Right cardiac atrium (tissue), 5 donors: ENCODE measurements at places on chromosomes 16 and 17. TPM values are rescaled to one million over a fixed set of nuclear protein-coding genes. Genes with fewer than 3 reads are reported as not detected.
A peak's percentile ranks its signal among the peaks of the same experiment; 100 is the strongest.

The TSNAXIP1 gene
- 0.56 TPM for total RNA-seq

- DNase-seq = no peak
Measured at GRCh38 chr16:17835118-17835876, 364.5 kb upstream of the XYLT1 start.

- DNase-seq = peak; percentile 72
Measured at GRCh38 chr17:2797637-2798036, 1.4 kb downstream of the RAP1GAP2 start.

- peak; percentile 44 for DNase-seq
Measured at GRCh38 chr16:83994087-83994486, 26.0 kb downstream of the NECAB2 start.

DNA sequence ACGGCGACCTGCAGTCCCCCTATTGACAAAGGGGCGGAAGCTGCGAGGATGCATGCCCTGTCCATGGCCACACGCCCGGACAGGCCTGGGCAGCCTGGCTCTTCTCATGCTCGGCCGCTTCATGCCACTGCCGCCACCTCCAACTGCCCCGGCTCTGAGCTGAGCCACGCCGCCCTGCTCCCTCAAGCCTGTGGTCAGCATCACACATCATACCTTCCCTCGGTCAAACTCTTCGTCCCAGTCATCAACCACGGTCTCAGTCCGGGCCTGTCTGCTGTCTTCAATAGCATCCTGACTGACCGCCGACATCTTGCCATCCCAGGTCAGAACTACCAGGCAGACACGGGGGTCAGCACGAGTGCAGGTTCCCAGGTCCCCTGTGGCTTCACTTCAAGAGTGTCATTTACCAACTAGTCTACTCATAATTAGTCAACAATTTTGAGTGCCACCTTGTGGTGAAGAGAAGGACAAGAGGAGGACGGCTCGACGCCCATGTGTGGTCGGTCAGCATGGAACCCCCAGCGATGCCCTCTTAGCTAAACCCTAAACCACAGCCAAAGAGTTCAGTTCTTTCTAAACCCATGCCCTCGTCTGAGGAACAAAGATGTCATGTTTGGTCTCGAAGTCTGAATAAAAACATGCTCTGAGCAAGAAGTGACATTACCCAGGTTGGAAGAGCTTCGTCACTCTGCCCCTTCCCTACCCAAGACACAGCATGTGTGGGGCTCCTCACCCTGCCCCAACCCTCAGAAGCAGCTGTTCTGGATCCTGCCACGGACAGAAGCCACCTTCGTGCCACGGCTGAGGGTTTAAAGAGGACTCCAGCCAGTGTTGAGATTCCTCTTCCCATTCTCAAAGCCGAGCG is 16.9 kb upstream of the CYTH1 start:
- DNase-seq = no peak

The PYDC1 gene
- not detected for total RNA-seq

DNA sequence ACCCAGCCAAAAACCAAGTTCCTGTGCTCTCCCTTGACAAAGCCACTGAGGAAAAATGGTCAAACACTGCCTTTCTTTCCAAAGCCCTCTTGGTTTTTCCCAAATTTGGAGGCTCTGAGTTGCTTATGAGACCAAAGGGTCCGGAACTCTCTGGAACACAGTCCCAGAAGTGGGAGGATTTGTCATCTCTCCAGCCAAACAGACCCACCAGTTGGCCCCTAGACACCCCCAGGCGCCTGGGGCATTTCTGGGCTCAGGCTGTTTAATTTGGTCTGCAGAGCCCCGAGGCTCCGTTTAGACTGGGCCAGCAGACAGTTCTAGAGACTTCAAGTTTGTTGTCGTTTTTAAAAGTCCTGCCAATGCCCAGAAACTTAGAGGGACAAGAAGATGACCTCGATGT is 239.1 kb downstream of the SEC14L1 start:
- DNase-seq = no peak

The MATCAP1 gene
- total RNA-seq = 22.9 TPM

The GPR142 gene
- not detected for total RNA-seq

DNA sequence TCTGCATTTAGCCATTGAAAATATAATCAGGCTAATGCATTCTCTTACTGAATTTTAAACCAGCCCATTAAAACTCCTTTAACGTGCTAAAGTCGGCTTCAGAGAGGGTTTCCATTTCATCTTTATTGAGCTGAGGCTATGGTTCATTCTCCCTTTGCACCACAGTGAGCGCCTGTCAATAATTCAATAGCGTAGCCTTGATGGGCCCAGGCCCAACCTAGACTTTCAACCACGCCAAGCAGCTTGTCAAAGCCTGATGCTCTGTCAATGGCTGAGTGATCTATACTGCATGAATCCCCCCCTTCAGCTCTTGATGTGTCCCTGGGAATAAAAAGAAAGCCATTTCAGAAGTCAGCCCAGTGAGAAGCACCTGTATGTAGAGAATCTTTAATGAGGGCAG is 106.0 kb downstream of the RBFOX1 start:
- no peak for DNase-seq

GRCh38 chr17:8249621-8250500 is 772 bp downstream of the PFAS start:
- DNase-seq = no peak

DNA sequence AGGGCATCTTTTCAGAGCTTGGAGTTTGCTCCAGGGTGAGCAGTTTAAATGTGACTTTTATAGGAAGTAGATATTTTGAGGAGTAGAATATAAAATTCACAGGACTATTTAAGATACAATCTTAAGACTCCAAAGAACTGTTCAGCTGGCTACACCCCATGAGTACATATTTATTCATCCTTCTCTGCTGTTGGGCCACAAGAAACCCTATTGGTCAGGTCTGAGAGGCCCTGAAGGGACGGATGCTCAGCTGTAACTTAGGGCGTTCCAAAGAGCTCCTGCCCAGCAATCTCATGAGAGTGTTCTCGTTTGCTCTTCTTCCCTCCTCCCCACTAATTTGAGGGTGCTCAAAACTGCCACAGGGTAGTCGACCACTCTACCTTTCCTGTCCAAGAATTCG is 7.3 kb downstream of the ST6GALNAC2 start:
- DNase-seq = no peak

- DNase-seq = no peak
Measured at GRCh38 chr17:47704736-47705135, 10.8 kb downstream of the TBKBP1 start.

- peak; percentile 9 for DNase-seq
Measured at GRCh38 chr16:88524973-88525662, 45.1 kb upstream of the ZC3H18 start.

DNA sequence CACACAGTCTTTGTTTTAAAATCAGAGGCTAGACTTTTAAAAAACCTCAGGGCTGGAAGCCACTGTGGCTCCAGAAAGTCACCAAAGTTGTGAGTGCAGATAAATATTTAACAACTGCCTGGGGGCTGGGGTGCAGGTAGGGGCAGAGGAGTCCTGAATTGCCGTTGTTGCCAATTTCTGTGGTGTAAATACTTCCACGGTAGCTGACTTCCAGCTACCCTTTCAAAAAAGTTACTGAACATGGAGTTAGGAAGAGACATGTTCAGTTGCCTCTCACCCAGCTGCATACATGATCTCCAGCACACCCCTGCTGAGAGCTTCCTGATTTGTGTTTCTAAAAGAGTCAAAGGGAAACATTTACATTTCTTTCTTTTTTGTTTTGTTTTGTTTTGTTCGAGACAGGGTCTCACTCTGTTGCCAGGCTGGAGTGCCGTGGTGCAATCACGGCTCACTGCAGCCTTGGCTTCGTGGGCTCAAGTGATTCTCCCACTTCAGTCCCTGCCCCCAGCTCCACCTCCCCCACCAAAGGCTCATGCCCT is 58.7 kb downstream of the PLXDC1 start:
- no peak for DNase-seq

- DNase-seq = no peak
Measured at GRCh38 chr16:23186171-23186570, 3.6 kb downstream of the SCNN1G start.

GRCh38 chr16:70254180-70254964 is 2.6 kb upstream of the EXOSC6 start:
- no peak for DNase-seq

GRCh38 chr17:59506894-59507726 is 58.3 kb upstream of the DHX40 start:
- no peak for DNase-seq

DNA sequence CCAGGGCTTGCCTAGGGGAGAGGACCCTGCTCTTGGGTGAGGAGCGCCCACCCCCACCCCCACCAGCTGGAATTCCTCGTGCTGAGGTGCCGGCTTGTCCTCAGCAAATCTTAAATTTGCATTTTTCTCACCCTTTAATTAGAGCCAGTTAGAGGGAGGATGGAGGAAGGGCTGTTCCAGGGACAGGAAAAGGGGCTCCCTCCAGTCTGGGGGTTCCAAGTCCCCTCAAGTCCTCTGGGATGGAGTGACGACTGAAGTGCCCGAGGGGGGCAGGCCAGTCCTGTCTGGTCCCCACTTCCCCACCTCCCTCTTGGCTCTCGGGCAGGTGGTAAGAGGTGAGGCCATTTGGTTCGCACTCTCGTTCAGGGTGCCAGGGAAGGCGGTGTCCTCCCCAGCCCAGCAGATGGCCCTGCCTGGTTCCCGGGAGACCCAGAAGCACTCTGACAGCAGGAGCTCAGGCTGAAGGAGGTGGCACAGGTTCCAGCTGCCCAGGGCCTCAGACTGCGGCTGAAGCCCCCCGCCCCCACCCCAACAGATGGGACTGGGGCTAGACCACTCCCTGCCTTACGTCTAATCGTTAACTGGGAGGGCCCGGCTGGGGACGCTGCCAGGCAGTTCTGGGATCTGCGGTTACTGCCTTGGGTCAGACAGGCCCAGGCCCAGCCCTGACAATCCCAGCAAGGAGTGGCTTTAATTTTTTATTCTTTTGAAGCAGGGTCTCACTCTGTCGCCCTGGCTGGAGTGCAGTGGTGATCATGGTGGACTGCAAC is 2.2 kb downstream of the RAB26 start:
- DNase-seq = peak; percentile 69

DNA sequence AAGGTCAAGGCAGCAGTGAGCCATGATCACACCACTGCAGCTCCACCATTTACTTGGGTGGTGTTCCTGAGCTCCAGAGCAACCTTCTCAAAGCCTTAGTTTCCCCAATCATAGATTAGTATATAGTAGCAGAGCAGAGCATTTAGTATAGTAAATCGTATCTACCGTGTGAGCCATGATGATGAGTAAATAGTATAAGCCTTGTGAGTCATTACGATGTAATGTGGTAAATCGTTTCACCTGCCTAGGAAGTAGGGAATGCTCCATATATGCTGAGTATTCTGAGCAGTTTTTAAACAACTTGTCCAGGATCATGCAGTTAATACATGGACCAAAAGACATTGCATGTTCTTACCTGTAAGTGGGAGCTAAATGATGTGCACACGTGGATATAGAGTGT is 66.4 kb downstream of the SCNN1B start:
- no peak for DNase-seq

GRCh38 chr17:81710514-81711308 is 1.4 kb upstream of the SLC25A10 start:
- DNase-seq = peak; percentile 53

The TK1 gene
- total RNA-seq = 0.92 TPM

DNA sequence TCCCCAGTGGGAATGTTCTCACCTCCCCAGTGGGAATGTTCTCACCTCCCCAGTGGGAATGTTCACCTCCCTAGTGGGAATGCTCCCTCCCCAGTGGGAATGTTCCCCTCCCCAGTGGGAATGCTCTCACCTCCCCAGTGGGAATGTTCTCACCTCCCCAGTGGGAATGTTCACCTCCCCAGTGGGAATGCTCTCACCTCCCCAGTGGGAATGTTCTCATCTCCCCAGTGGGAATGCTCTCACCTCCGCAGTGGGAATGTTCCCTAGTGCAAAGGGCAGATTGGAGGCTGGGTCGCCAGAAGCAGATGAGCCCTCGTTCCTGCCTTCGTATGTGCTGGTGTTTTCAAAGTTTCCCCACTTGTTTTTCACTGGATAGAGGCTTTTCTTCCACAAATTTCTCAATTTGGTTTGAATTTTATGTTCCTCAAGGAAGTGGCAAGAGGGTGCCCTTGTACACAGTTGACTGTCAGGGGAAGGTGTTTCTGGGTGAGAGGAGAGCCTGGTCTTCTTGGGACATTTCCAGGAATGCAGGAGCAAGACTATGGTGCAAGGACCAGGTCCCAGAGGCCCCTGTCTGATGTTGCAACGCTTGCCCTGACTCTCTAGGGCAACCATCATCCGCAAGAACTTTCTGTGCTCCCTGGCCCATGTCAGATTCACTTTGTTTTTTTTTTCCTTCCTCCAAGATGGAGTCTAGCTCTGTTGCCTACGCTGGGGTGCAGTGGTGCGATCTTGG is 34.0 kb downstream of the TRARG1 start:
- DNase-seq = no peak

- DNase-seq = no peak
Measured at GRCh38 chr17:65774787-65775186, 213.3 kb upstream of the AXIN2 start.

DNA sequence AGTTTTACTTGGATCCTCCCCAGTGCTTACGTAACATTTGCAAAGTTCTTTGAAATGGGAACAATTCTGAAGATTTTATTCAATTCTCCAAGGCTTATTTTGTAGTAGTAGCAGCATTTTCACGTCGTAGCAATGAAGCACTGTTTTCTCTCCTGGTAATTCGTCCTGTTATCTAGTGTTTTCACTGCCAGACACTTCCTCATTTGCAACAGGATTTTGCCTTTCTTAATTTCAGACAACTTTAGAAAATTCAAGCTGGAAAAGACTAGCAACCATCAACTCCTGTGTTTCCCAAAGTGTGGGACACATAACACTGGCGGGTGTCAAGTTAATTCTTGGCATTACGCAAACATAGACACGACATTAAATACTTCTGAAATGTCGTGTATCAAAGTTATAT is 131.6 kb downstream of the CHD9NB start:
- DNase-seq = no peak

- DNase-seq = no peak
Measured at GRCh38 chr16:21611198-21611555, 11.8 kb downstream of the METTL9 start.

GRCh38 chr17:78706271-78706915 is 75.7 kb downstream of the CYTH1 start:
- DNase-seq = no peak

DNA sequence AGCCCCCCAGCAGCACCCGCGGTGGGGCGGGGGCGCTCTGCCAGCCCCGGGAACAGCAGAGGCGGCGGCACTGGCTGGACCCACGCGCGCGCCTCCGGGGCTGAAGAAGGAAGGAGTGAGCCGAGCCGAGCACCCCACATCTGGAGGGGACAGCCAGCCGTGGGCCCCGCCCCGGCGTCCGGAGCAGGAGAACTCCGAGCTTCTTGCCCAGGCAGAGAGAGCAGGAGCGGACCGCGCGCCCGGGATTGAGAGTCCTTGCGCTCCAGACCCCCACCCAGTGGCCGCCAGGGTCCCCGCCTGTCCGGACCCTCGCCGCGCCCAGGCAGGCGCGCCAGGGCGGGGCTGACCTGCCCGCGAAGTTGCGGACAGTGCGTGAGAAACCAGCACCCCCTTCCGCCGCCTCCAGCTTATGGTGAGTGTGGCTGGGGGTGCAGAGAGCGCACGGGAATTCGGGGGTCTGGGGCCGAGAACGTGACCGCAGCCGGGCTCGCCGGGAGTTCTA is 921.9 kb upstream of the EEF2KMT start:
- peak; percentile 47 for DNase-seq

DNA sequence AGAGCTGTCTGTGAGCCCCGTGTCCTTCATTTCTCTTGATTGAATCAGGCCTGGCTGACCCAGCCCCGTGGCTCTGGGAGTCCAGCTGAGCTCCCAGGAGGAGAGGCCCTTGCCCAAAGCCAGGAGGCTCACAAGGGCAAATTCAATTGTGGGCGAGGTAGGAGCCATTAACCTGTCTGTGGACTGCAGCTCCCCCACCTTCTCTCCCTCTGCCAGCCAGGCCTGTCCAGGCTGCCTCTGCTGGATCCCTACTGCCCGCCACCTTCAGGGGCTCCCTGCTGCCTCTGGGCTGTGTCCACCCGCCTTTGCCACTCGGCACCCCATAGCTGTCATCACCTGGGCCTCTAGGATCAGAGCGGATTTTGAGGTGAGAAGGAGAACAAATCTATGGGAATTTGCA is 61.9 kb downstream of the RTN4RL1 start:
- DNase-seq = no peak
